ENCODE measurements at places on chromosomes 12 and 14. TPM values are rescaled to one million over a fixed set of nuclear protein-coding genes. Genes with fewer than 3 reads are reported as not detected.

GRCh38 chr12:49549735-49550692 lies 11.2 kb downstream of the KCNH3 start:
- DNase-seq, result no peak

- DNase-seq, result no peak
These were observed 514.0 kb downstream of the FUT8 start for GRCh38 chr14:65926504-65926903.

DNA sequence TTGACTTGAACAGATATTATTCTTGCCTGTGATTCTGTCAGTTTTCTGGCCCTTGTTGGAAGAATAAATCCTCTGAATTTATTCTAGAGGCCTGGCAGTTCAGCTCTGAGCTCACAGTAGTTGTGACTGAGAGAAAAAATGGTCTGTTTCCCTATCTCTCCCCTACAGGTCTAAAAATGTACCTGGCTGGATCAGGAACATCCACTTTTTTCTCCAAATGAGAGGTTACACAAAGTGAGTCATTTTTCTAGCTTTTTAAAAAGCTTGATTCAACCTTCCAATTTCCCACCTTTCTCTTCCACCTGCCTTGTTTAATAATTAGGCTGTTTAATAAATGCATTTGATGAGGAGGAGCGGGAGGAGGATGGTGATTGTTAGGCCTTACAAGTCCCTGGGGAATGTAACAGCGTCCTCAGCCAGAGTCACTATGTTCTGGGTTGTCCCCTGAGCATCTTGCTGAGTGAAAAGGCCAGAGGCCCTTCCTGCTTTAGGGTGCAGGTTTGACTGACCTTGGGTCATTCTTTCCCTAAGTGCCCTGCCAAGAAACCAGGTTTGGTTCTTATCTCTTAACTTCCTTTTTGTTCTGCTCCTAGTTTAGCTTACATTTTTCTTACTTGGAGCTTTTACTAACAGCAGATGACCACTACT lies 91.7 kb upstream of the FUT8 start:
- no peak for DNase-seq

- DNase-seq, result no peak
These were observed 11.2 kb upstream of the HOXC13 start for GRCh38 chr12:53927220-53928029.

DNA sequence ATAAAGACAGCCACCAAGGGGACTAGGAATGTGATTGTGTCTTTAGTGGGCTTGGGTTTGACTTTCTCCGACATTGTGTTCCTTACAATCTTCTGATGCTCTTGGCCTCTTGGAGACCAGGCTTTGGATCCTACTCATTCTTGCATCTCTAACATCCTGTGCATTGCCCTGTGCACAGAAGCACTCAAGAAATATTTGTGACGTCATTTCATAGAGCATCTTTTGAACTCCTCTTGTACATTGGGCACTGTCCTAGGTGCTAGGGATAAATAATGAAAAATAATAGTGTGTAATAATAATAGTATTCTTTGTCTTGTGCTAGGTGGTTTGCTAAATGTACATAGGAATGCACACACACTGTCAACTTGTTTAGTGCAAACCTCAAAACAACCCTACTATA lies 108.8 kb upstream of the LHX5 start:
- no peak for DNase-seq

DNA sequence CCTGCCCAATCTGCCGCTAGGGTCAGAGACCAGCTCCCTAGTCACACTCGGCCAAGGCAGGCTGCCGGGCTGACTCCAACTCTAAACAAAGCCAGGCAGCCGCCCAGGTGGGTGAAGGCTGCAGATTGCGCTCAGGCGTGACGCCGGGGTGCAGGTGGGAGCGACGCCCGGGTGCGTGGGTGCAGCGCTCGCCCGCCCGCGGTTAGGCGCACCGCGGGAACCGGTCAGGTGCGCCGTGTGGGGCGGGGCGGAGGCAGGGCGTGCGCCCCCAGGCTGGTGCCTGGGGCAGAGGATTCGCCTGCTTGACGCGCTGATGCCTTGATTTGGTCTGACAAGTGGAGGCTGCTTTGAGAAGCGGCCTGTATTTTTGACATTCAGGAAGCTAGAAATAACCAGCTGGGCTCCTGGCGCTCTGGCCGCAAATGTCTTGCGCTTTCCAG lies 126.7 kb upstream of the HIF1A start:
- DNase-seq, result no peak

GRCh38 chr12:124834822-124835221 lies 28.8 kb downstream of the SCARB1 start:
- DNase-seq, result no peak

DNA sequence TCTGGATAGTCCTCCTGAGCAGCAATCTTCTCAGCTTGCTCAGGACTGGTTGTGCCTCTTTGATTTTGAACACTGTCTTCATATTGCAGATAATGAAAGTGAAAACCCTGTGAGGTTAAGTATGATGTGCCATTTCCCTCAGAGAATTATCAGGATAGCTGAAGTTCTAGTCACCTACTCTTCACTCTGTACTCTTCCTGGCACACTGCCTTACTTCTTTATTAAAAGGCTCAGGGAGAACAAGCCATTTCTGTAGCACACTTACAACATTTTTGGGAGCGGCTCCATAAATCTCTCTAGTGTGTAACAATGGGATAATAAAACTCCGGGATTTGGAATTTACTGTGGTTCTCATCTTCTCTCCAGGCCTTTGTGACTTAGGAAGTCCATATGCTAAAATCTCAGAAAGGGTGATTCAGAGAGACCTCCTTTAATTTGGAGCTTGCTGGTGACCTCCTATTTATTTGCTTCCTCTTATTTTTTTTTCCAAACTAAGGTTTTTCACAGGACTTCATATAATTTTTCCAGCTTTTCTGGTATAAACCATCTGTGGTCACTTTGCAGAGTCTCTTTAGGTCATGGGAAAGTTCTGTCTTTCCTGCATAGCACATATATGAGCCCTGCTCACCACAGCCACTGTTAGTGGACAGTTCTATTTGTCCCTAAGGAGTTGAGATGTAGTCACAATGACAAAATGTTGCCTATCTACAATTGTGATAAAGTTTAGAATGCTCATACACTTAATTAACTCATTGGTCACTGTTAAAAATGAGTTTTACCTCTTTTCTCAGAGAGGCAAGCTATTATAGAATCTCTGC lies 53.5 kb upstream of the LDHB start:
- DNase-seq, result no peak

GRCh38 chr14:89521988-89522387 lies 105.0 kb upstream of the FOXN3 start:
- no peak for DNase-seq

The C12orf50 gene
- total RNA-seq, result not detected

The RFLNA gene
- 0.24 TPM for total RNA-seq

The PTCSC3 gene
- not detected for total RNA-seq

The KRT6A gene
- total RNA-seq, result not detected

The CEP170B gene
- total RNA-seq, result 13.0 TPM
